ENCODE measurements at places on chromosomes 7 and 10.
A peak's percentile ranks its signal among the peaks of the same experiment; 100 is the strongest.

DNA sequence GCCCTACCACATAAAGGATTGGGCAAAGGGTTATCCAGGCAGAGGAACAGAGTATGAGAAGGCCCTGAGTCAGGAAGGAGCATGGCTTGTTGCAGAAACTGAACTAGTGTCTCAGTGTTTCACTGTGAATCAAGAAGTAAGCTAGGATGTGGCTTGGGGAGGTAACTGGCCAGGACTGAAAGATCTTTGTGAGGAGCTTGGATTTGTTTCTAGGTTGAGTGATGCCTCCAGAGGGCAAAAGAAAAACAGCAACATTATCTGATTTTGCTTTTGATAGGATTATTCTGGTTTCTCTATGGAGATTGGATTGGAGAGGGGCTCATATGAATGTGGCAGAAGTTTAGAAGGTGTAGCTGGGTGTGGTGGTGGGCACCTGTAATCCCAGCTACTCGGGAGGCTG lies 137.9 kb upstream of the HDAC9 start:
- no peak for DNase-seq

GRCh38 chr7:15685358-15686294 lies 857 bp downstream of the MEOX2 start:
- peak; percentile 69 for DNase-seq

- DNase-seq = no peak
These were observed 132.2 kb downstream of the ADARB2 start for GRCh38 chr10:1605121-1605520.

- DNase-seq = no peak
These were observed 34.8 kb upstream of the DMBT1 start for GRCh38 chr10:122525788-122526187.

GRCh38 chr10:74189999-74190421 lies 39.0 kb downstream of the ADK start:
- peak; percentile 95 for DNase-seq

DNA sequence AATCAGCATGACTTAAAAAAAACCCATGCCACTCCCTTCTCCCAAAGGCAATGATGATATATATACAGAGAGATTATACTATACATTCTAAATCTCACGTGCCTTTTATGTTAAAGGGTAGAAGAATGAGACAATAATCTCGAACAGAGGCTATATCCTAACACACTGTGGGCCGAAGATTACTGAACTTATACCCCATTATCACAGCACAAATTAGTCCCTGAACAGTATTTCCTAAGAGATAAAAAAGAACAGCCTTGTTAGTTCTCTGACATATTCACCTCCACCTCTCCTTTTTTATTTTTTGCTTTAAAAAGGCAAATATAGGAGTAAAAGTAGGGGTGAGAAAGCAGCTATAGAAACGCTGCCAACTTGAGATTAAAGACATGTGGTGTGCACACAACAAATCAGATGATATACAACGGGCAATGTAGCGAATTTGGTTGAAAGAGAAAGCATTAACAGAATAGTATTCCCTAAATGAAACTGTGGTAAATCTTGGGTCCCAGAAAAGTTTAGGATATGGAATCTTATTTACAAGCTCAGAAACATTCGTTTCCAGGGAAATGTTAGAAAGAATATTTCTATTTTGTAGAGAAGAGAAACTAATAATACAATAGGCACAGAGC lies 69.5 kb downstream of the JMJD1C start:
- peak; percentile 46 for DNase-seq

GRCh38 chr10:97314671-97315070 lies 4.4 kb upstream of the FRAT1 start:
- DNase-seq = no peak

DNA sequence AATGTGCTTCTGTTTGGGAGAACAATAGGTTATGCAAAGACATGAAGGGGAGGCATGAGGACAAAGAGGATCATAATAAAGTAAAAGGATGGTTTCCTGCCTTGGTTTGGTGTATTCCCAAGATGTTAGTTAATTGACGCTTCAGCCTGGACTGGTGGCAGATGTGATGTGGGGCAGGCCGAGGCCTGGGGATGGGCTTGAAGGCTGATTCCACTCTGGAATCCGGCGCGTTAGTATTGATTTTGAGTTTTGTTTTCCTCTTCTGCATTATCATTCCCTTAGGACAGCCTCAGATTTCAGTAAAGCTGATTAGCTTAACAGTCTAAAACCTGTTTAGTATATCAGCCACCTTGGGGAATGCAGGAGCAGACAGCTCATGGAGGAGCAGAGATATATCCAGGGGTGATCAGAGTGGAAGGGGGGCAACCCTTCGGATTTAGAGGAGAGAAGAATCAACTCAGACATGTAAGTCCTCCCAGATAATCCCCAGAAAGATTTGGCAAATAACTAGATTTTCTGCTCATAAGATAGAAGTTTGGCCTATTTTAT lies 159.8 kb upstream of the MTPN start:
- no peak for DNase-seq

DNA sequence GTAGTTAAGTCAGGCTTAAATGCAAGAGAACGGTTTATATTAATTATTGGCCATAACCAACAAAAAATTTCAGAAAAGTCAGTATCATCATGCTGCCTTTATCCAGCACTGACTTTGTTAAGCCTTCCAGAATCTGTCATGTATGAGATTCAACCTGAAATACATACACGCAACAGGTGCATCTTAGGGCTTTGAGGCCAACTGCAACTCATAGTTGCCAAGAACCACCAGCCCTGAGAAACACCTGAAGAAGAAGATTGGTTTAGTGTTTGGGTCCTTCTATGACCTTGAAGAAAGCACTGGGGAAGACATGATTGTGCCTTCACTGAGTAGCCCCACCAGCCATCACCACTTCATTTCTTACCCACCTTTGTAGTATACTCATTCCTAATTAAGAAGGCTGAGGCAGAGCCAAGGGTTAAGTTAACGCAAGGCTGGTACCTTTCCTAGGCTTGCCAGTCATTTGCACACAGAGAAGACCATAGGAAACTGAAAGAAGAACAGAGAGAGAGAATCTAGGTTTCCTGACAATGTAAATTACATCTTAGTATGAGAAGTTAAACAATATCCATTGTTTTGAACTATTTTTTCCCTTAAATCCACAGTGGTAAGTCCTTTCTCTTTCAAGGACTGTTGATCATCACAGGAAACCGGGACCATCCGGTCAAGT lies 200.1 kb upstream of the PRKCQ start:
- DNase-seq = no peak

- peak; percentile 54 for DNase-seq
These were observed 1.8 kb downstream of the GRK5 start for GRCh38 chr10:119209035-119209735.

DNA sequence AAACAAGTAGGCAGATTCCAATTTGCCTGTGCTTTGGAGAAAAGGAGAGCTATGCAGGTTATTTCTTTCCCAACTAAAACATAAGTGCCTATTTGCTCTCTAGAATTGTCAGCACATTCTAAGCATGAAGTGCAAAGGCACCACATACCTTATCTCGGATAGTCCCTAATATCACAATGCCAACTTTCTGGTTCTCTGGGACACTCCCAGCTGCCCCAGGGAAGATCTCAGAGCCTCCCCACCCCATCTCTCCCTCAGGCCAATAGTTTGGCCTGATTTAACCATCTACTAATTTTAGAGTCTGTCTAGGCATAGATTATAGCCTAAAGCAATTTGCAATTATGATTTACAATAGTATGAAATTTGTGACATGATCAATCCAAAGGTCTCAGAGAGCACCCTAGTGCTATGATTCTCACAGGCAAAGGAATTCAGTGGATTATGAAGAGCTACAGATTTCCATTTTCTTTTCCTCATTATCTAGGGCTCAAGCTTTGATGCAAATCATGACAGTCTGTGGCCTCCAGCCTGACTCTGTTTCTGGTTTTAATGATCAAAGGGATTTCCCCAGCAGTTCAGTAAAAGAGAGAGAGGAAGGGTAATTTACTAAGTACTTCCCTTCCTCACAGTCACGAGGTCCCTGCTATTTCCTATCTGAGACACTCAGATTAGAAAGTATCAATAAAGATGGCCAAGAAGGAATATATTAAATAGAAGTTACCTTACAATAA lies 29.0 kb upstream of the IL6 start:
- DNase-seq = no peak

- peak; percentile 24 for DNase-seq
These were observed 312.6 kb downstream of the WDR37 start for GRCh38 chr10:1368842-1369171.

GRCh38 chr10:3136336-3136735 lies 36.2 kb downstream of the PITRM1 start:
- DNase-seq = peak; percentile 11

DNA sequence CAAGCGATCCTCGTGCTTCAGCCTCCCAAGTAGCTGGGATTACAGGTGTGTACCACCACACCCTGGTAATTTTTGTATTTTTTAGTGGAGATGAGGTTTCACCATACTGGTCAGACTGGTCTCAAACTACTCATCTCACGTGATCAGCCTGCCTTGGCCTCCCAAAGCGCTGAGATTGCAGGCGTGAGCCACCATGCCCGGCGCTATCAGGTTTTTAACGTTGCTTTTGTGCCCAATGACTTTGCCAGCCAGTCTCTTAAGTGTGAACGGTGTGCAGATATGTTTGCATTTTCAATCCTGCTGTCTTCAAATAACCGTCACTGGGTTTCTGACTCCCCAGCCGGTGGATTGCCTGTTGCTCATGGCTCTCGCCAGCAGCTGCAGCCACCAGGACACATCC lies 201.8 kb upstream of the PPP2R2D start:
- DNase-seq = no peak

GRCh38 chr7:157244516-157245294 lies 92.1 kb upstream of the DNAJB6 start:
- DNase-seq = no peak

- peak; percentile 19 for DNase-seq
These were observed at the start of gene SLC29A4 for GRCh38 chr7:5282543-5283316. Gene SLC29A4, plus strand, starts transcription at chr7:5282943. Its CDS starts 4,874 bp downstream, at chr7:5287817.

GRCh38 chr10:34539533-34540315 lies 275.4 kb downstream of the PARD3 start:
- peak; percentile 27 for DNase-seq

GRCh38 chr7:20795361-20795760 lies 8.7 kb upstream of the SP8 start:
- DNase-seq = no peak

DNA sequence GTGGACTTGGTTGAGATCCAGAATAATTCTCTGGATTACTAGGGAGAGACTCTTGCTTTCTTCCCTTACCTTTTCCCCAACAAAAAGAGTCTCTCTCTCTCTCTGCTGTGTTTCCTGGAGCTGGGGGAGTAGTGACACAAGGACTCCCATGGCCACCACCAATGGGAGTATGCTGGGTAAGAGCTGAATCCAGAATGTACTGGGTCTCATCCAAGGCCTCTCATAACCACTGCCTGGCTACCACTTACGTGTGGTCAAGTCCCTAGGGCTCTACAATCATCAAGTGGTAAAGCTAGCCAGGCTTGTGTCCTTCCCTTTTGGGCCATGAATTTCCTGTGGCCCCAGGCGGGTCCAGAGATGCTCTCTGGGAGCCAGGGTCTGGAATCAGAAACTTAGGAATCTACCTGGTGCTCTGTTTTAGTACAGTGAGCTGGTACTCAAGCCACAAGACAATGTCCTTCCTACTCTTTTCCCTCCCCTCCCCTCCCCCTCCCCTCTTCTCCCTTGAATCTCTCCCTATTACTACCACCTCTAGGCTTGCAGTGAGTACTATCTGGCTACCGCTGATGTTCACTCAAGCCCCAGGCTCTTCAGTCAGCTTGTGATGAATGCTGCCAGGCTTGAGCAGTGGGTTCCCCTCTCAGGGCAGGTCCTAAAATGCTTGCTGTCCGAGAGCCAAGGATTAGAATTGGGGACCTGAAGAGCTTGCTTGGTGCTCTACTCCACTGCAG lies 196.6 kb downstream of the BBS9 start:
- DNase-seq = peak; percentile 4

DNA sequence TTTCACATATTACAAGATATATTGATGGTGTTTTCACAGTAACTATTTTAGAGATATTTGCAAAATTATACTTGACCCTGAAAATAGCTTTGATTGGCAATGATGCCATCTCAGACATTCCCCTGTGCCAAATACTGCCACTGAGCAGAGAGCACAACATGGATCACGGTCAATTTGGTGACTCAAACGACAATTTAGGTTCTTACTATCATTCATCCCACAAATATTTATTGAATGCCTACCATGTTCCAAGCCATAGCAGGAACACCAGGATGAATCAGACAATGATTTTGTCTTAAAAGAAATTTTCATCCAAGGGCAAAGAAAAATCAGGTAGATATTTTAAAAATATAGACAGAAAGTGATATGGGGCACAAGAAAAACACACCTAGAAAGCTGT lies 153.2 kb upstream of the ADO start:
- DNase-seq = peak; percentile 49

DNA sequence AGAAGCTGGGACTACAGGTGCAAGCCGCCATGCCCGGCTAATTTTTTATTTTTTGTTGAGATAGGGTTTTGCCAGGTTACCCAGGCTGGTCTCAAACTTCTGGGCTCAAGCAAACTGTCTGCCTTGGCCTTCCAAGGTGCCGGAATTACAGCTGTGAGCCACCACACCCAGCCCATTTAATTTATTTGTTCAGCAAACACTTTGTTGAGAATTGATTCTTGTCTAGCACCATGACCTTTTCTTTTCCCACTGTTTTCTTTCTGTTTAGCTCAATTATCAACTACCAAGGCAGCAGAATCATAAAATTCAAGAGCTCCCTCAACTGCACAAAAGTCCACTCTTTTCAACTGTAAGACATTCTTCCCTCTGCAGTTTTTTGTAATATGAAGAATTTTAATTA lies 47.8 kb upstream of the PARD3 start:
- no peak for DNase-seq

GRCh38 chr7:17234398-17235031 lies 63.9 kb upstream of the AHR start:
- DNase-seq = peak; percentile 84

- no peak for DNase-seq
These were observed 12.4 kb upstream of the GSTK1 start for GRCh38 chr7:143250822-143251221.

GRCh38 chr7:142811154-142811737 lies 40.5 kb downstream of the PRSS2 start:
- peak; percentile 62 for DNase-seq

DNA sequence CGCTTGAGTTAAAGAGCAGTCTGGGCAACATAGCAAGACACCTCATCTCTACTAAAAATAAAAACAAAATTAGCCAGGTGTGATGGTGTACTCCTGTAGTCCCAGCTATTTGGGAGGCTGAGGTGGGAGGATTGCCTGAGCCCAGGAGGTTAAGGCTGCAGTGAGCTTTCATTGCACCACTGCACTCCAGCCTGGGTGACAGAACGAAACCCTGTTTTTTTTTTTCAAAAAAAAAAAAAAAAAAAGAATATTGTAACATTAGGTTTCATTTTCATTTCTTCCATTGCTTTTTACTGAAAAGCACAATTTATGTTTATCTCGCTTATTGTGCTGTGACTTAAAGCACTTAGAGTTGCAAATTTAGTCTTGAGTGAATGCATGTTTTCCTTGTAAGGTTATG lies 80.0 kb downstream of the MLLT10 start:
- DNase-seq = no peak

DNA sequence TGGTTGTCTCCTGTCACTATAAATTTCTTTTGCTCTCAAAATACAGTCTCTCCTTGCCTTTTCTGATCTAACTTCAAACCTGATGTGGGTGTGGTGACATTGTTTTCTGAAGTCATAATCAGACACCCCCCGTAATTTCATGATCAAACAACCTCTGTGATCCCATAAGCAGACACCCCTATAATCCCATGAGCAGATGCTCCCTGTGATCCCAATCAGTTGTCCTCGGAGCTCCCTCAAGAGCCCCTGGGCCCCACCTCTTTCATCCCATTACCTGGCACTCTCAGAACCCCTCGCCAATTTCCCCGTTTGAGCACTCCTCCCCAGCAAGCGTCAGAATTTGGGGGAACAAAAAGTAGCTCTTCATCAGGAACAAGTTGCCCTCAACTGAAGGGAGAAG lies 246.3 kb upstream of the FZD8 start:
- no peak for DNase-seq

- DNase-seq = no peak
These were observed 5.1 kb upstream of the MACC1 start for GRCh38 chr7:20222219-20222828.

Data from fibroblast of upper back skin (primary cell).